Effector memory CD8-positive, alpha-beta T cell (primary cell): ENCODE measurements at places on chromosomes 16 and 17.

GRCh38 chr16:86877108-86877507 lies 298.8 kb downstream of the FOXL1 start:
- no peak for DNase-seq

DNA sequence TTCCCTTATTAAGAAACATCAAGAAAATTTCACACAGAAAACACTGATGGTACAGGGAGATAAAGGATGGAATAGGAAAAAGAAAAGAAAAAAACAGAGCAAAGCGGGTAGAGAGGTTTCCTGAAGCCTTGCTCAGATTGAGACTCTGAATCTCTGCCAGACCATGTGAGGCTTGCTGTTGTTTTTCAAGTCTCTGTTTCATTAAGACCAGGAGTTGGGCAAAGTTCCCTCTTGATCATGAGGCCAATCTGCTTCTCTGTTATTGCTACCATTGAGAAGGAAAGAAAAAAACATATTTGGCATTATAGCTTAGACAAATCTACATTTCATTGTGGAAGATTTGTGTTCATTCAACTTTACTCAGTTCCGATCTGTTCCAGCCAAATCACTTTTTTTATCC lies 201.6 kb upstream of the SOX9 start:
- no peak for DNase-seq

GRCh38 chr17:82566129-82566960 lies 46.8 kb downstream of the FOXK2 start:
- no peak for DNase-seq

GRCh38 chr16:80319181-80319580 lies 221.6 kb upstream of the DYNLRB2 start:
- DNase-seq: no peak

- DNase-seq: no peak
Measured at GRCh38 chr17:27677191-27677590, 46.2 kb downstream of the LGALS9 start.

GRCh38 chr17:72432143-72432621 lies 311.4 kb downstream of the SOX9 start:
- no peak for DNase-seq

- no peak for DNase-seq
Measured at GRCh38 chr16:14650629-14651028, 17.9 kb downstream of the BFAR start.

- no peak for DNase-seq
Measured at GRCh38 chr16:26705346-26705745, 361.4 kb upstream of the C16orf82 start.

- DNase-seq: no peak
Measured at GRCh38 chr17:29400818-29401217, 10.7 kb downstream of the TAOK1 start.

GRCh38 chr17:76709077-76709950 lies 1.5 kb downstream of the MXRA7 start:
- DNase-seq: no peak

DNA sequence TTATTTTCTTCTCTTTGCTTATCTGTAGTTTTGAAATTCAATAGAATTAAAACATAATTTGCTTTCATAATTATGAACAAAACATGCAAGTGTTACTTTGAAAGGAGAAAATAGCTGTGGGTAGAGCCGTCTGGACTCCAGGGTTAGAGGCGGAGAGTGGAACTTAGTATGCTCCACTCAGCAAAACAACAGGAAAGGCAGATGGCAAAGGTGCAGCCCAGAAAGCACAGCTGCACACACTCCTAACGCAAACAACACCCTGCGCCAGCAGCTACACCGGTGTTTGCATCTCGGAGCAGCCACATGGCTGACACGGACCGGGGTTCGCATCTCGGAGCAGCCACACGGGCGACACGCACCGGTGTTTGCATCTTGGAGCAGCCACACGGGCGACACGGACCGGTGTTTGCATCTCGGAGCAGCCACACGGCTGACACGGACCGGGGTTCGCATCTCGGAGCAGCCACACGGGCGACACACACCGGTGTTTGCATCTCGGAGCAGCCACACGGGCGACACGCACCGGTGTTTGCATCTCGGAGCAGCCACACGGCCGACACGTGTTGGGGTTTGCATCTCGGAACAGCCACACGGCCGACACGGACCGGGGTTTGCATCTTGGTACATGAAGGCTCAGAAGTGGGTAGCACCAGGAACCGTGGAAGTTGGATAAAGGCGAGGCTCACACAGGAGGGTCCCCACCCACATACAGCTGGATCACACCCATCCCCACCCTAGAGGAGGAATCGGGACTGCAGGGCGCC lies 12.2 kb upstream of the CAPN15 start:
- no peak for DNase-seq

GRCh38 chr16:9909072-9909825 lies 273.0 kb downstream of the GRIN2A start:
- DNase-seq: no peak

DNA sequence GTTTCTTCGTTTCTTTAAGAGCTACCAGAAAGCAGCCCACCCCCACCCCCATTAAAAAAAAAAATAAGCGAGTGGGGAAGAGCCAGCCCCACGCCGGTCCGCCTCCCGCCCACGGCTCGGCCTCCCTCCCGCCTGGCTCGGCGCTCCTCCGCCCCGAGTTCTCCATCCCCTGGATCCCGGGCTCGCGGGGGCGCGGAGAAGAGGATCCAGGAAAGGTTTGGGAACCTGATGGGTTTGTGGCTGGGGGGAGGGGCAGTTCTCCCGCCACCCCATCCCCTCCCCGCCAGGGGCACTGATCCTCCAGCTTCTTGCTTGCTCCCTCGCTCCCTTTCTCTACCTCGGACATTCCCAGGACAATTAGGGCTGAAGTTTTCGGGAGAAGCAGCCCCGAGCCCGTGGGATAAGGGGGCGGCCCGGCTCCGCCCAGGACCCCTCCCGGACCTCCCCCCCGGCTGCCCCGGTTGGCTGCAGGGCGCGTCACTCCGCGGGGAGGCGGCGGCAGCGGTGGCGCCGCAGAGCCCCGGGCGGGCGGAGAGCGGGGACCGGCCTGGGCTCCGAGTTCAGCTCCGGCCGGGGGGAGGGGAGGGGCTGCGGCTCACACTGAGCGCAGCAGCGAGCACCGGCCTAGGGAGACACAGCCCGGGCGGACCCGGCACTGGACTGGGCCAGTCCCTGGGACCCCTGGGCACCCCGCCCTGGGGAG lies 1.0 kb upstream of the SALL1 start:
- DNase-seq: no peak

- DNase-seq: no peak
Measured at GRCh38 chr16:340370-341091, 12.0 kb downstream of the AXIN1 start.

DNA sequence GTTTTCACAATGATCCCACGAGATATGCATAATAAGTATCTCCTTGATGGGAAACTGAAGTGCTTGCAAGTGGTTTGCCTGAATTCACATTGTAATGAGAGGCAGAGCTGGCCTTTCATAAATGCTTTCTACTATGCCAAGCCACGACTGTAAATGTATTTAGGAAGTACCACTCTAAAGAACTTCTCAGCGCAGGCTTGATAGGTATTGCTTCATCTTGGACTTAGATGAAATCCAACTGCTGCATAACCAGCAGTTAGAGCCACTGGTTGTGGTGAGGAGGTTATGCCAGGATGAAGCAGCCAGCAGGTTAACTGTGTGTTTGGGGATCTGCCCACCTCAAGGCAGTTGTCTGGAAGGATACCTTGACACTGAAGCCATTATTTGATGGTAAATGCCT lies 26.8 kb downstream of the MARCHF10 start:
- DNase-seq: no peak

GRCh38 chr16:78389009-78389498 lies 289.6 kb downstream of the WWOX start:
- DNase-seq: no peak

- DNase-seq: no peak
Measured at GRCh38 chr17:73514146-73514863, 129.9 kb downstream of the SDK2 start.

GRCh38 chr17:34639706-34640425 lies 60.5 kb downstream of the TMEM132E start:
- no peak for DNase-seq
